ENCODE measurements at places on chromosomes 16 and 17.
A peak's percentile ranks its signal among the peaks of the same experiment; 100 is the strongest.

DNA sequence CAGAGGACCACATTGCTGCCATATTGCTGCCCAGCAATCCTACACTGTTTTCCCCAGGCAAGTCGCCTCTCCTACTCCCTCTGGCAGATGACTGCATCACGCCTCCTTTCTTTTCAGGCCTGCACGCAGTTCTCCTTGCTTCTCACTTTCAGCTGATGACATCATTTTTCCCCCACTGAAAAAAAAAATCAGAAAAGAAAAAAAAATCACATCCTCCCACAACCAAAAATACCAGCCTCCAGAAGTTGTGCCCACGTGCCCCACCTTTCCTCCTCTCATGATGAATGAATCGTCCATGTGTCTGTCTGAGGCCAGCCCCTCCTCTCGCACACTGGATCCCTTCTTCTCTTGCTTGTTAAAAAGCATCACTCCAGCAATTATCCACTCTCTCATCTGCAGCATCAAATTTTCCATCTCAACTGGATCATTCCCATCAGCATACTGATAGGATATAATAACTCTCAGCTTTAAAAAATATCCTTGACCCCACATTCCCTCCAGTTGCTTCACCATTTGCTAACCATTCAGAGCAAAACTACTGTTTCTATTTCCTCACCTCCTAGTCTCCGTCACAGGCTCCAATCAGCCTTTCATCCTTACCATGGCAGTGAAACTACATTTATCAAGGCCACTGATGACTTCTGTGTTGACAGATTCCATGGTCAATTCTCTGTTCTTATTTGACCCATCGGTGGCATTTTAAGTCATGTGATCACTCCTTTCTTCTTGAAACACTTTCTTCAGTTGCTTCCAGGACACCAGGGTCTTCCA, 30.1 kb upstream of the DYNLL2 start:
- DNase-seq = no peak

DNA sequence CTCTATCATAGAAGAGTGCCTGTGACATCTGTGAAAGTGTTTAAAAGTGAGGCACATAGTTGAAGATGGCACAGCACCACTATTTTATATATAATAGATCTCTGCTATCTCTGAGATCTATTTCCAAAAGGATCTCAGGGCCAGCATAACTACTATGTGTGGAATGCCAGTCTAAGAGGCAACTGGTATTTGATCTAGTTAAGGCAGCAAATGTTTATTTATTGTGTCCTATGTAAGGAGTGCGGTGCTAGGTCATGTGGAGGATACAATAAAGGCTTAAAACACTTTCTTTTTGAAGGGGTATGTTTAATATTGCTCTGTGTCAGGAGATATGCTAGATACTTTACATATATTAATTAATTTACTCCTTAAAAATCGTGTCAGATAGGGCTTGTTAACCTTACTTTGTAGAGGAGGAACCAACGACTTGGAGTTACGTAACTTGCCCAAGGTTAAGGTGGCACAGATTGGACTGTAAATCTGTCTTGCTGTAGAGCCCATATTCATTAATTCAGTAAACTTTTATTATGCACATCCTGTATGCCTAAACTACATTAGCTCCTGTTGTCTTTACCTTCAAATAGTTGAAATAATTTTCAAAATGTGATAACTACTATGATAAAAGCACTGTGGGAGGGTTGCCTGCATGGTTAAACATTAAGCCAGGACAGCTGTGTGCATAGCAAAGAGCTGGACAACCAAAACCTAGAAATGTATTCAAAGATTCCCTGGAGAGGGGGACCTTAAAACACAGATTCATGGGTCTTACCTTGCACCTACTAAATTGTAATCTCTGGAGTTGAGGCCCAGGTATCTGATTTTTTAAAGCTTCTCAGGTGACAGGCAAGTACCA, 83.3 kb downstream of the NLK start:
- no peak for DNase-seq

GRCh38 chr16:54034684-54035083, 251.9 kb downstream of the IRX3 start:
- no peak for DNase-seq

GRCh38 chr16:1990351-1991134, 773 bp downstream of the SYNGR3 start:
- DNase-seq = peak; percentile 72

DNA sequence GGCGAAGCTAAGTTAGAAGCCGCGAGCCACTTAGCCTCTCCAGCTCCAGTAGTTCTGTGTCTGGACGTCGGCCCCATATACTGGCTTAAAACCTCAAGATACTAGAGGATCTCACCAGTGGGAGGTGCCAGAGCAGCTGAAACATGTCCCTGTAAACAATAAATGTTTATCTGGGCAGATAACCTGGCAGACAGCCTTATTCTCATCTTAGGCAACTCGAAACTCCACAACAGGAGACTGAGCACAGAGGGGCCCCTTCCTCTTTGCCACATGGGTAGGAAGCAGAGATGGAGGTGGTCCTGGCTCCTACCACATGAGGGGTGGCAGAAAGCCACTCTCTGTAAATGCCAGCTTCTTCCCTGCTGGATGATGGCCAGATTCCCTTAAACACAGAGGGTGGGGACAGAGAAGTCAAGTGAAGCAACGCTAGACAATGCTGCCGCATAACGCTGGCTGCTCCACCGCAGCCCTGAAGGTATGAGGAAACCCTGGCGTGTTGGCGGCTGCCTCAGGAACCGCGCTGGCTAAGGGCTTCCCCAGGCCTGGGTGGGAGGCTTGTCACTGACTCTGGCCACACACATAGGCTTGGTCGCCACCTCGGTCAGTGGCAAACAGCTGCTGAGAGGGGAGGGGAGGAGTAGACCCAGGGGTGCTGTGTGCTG, 67.9 kb downstream of the HIC1 start:
- no peak for DNase-seq

DNA sequence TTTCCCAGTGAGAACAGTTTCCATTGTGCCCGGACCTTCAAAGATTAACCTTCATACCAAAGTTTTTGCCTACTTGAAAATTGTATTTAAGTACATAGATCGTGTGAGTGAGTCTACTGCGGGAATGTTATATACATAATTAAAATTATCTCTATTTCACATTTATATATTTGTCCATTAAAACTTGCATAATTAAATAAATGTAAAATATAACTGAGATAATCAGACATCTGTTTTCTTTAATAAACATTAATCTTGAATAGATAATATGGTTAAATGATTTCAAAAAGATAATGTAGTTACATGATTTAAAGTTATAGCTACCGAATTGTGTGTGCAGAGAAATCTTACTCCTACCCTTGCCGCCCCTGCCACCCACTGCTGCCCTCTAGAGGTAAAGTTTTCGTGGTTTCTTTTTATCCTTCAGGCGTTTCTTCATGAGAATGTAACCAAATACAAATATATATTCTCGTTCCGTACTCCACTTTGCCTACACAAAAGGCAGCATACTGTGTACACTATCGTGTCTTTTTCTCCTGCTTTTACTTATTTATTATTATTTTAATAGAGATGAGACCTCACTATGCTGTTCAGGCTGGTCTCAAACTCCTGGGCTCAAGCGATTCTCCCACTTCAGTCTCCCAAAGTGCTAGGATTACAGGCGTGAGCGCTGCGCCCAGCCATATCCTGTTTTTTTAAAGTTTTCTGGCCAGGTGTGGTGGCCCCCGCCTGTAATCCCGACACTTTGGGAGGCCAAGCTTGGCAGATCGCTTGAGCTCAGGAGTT, 35.6 kb downstream of the RPA1 start:
- no peak for DNase-seq

DNA sequence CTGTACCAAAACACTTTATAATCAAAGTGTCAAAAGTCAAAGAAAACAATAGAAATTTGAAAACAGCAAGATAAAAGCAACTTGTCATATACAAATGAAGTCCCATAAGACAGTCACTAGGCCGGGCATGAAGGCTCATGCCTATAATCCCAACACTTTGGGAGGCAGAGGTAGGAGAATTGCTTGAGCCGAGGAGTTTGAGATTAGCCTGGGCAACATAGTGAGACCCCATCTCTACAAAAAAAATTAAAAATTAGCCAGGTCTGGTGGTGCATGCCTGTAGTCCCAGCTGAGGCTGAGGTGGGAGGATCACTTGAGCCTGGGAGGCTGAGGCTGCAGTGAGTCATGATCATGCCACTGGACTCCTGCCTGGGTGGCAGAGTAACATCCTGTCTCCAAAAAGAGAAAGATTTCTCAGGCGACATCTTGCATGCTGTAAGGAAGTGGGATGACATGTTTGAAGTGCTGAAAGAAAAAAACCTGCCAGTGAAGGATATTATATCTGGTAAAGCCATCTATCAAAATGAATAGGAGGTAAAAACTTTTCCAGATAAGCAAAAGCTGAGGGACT, 98.7 kb upstream of the NACA2 start:
- no peak for DNase-seq

GRCh38 chr17:42950044-42950783, 14.0 kb downstream of the AARSD1 start:
- DNase-seq = no peak

DNA sequence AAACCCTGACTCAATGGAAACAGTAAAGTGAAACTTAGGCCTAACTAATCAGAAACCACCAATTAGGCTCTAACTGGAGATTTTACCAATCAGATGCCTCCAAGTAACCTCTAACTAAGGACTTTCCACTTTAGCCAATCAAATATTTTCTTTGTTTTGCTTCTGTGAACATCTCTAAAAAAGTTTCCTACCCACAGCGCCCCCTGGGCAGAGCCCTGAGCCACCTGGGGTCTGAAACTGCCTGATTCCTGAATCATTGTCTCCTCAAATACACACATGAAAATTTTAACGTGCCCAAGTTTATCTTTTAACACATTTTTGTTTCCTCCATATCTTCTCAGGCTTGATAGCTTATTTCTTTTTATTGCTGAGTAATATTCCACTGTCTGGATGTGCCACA, 19.0 kb downstream of the ADAD2 start:
- DNase-seq = no peak

DNA sequence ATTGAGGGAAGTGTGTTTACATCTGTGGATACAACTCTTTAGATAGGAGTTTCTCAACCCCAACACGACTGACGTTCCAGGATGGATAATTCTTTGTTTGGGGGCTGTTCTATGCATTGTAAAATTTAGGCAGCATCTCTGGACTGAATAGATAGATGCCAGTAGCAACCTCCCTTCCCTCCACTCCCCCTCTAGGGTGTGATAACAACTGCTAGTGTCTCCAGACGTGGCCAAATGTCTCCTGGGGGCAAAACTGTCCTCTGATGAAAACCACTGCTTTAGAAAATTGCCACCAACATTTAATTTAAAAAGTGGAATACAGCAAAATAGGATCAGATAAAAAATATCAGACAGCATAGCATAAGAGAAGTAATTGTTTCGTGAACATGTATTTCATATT, 79.9 kb downstream of the HS3ST3A1 start:
- DNase-seq = no peak

- DNase-seq = no peak
Observed at GRCh38 chr16:29702269-29702668, 23.3 kb downstream of the QPRT start.

All from NCI-H1930 (cell line).